Effector CD4-positive, alpha-beta T cell (primary cell): ENCODE measurements at places on chromosomes 11 and 22.
A peak's percentile ranks its signal among the peaks of the same experiment; 100 is the strongest.

DNA sequence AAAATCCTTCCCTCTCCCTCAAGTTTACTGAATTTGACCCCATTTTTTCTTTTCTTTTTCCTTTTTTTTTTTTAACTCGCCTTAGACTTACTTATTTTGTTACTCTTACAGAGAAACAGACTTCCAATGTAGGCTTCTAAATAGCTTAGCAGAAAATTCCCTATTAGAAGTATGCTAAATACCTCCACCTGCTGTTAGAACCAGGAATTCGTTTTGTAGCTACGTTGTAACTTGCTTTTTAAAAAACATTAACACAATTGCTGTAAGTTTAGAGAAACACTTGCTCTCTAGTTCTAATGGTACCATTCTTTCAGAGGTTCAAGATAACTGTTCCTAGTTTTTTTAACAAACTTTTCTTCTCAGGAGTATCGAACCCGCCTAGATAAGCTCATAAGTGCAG lies 324.2 kb downstream of the DCDC1 start:
- no peak for DNase-seq

DNA sequence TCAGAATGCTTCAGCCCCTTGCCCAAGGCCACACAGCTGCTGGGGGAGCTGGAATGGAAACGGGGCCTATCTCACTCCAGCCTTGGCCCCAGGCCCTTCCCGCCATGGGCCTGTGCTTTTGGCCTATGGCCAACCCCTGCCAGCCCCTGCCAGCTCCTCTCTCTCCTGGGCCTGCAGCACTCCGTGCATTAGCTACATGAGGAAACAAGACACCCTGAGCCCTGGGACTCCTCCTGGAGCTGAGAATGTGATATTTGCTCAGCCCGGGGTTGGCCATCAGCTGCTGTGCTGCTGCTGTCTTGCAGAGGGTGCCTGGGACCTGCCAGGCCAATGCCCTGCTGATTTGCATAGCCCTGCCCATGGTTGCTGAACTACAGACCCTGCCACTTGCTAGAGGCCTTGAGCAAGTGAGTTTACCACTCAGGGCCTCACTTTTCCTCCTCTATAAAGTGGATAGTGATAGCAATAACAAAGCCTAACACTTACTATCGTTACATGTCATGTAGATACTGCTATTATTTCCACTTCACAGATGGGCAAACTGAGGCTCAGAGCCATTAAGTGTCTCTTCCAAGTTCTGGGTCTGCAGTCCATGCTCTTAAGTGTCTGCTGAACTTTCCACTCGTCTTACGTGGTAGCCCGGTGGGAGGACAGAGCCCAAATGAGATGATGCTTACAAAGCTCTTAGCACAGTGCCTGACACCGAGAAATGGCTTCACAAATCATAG lies 99.6 kb downstream of the KIAA1671 start:
- DNase-seq = no peak

DNA sequence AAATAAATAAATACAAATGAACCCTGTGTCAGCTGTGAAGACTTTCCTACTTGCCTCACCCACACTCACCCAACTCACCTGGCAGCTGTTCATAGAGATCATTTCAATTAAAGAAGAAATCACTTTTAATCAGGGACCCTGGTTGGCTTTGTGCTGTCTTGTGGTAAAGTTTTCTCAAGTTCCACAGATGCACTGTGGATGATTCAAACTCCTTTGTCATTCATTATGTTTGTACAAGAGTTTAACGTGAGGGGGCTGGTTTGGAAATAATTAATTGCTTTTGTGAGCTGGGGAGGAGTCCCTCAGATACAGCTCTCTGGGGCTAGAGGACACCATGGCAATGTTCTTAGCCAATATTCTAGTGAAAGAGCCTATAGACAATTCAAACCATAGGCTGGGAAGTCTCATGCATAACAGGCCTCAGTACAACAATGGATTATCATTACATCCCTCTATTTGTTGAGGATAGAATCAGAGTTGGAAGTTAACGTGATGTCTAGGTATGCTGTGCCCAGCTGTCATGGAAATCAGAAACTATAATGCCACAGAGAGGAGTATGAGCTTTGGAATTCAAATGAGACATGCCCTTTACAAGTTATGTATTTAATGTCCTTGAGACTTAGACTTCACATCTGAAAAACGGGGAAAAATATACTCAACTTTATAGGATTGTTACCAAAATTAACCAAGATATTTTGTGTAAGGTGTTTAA lies 698.5 kb downstream of the KCNA4 start:
- no peak for DNase-seq

DNA sequence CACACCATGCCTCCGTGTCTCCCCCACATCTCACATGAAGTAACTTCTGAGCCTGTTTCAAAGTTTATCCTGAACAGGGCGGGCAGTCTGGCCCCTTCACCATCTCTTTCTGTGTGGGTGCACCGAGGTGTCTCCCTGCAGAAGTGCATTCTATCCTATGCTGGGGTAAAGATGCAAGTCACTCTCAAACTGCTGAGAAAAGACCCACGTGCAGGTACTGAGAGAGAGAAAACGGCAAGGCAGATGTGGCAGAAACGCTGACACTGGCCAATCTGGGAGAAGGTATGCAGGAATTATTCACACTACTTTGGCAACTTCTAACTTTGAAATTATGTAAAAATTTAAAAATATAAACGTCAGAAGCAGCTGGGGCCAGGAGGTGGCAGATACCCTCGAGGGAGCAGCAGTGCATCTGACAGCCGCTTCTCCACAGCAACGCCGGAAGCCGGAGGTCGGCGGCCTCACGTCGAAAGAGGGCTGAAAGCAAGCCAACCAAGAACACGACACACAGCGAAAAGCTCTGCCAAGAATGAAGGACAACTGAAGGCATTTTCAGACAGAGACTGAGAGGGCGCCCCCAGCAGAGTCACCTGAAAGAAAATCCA lies 34.2 kb upstream of the MOB2 start:
- DNase-seq = no peak

DNA sequence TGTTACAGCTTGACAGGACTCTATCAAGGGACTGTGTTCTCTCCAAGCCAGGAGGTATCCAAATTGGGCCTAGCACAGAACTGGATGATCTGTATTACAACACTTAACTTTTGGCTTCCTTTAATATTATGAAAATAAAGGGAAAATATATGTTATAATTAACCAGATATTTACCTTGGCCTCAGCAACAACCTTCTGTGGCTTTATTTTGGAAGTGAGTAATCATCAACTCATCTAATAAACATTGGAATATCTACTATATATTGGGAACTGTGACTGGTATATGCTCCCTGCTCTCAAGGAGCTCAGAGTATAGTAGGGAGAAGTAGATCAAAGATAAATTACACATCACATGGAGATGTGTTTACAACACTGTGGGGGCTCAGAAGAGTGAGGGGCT lies 352.2 kb downstream of the METTL15 start:
- no peak for DNase-seq

DNA sequence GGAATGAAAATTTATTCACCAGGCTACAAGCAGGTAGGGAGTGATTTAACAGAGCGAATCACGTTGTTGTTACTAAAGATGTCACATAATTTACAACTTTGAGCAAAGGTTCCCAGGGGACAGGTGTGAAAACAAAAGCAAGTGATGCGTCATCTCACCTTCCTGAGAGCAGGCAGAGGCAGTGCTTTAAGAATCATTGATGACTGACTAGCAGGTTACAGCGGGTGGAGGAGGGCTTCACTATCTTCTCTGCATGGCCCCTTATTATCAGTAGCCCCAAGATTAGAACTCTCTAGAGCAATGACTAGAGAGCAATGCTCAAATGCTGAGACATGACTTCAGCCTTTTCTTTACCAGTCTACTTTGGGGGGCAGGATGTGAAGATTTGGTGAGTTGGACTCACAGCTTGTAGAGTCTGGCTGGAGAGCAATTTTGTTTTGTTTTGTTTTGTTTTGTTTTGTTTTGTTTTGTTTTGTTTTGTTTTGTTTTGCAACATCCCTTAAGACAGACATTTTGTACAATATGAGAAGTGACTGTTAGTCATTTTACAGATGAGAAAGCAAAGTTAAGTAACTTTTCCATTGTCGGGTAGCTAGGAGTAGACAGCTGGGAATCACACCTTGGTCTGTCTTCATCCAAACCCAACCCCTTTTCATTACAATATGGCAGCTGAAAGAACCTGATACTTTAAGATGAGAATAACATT lies 84.8 kb downstream of the SLC1A2 start:
- no peak for DNase-seq

- DNase-seq = no peak
Observed at GRCh38 chr11:62922653-62923431, 1.7 kb upstream of the CHRM1 start.

GRCh38 chr11:78938971-78939370 lies 364.3 kb upstream of the NARS2 start:
- no peak for DNase-seq

GRCh38 chr11:28799316-28799715 lies 691.1 kb downstream of the METTL15 start:
- no peak for DNase-seq

DNA sequence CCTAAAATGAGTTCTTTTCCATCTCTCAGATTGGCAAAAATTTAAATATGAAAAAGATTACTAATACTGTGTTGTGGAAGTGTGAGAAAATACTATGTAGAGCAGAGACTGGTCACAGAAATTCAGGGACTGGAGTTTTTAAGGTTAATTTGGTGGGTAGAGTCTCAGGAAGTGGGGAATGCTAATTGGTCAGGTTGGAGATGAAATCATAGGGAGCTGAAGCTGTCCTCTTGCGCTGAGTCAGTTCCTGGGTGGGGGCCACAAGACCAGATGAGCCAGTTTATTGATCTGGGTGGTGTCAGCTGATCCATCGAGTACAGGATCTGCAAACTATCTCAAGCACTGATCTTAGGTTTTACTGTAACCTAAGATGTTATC lies 29.4 kb upstream of the TMEM86A start:
- no peak for DNase-seq

DNA sequence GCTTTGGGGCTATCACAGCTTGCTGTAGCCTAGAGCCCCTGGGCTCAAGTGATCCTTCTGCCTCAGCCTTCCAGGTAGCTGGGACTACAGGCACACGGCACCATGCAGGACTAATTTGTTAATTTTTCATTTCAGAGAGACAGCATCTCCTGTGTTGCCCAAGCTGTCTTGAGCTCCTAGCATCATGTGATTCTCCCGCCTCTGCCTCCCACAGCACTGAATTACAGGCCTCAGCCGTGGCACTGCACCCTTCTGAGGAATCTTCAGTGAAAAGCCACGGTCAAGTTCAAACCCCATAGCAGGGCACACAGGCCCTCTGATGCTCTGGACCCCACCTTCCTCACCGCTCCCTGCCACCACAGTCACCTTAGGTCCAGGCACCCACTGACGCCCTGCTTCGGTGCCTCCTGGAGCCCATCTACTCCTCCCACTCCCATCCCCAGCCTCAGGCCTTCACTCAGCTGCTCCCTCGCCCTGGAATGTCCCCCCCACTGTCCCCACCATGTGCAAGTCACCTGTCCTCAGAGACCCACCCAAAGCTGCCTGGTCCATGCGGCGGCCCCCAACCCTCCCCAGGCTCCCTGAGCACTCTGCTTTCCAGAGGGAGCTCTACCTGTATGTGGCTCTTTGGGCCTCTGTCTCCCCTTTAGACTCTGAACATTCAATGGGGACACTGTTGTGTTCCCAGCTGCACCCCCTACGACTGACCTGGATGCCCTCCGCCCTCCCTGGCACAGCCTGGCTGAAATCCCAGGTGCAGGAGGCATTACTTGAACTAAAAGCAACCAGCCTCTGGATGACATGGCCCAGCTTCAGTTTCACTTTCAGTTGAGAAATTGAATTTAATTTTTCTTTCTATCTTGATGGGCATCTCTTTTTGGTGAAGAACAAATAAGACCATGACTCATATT lies 1.6 kb downstream of the APOL2 start:
- no peak for DNase-seq

GRCh38 chr11:27720277-27720830 lies 20.1 kb upstream of the BDNF start:
- DNase-seq = no peak

DNA sequence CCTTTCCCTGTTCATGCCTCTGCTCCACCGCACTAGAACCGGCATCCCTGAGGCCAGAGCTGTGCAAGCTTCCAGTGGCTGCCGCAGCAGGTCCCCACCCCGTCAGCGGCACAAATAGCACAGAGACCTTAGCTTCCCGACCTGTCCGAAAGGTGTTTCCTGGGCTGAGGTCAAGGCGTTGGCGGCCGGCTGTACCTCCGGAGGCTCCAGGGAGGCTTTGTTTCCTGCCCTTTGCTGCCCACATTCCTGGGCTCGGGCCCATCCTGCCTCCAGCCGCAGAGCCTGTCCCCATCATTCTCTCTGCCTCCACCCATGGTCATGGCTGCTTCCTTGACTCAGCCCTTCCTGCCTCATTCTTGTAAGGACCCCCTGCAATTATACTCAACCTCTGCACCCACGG lies 31.2 kb downstream of the ARHGAP8 start:
- DNase-seq = no peak

DNA sequence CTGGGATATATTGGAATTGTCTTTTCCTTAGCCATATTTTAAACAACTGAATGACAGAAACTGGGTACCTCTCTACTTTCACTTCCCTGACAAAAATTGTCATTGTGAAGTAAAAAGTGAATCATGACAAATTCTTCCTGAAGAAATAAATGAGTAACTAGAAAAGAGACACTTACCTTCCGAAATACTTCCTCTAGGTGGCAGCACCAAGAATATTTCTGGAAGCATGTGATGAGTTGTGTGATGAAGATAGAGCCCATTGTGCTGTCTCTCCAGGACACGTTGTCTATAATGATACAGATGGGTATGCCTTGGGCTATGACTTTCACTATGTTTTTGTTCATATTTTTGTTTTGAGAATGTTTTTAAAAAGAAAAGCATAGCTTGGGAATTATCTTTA lies 21.5 kb downstream of the CASP4 start:
- no peak for DNase-seq

DNA sequence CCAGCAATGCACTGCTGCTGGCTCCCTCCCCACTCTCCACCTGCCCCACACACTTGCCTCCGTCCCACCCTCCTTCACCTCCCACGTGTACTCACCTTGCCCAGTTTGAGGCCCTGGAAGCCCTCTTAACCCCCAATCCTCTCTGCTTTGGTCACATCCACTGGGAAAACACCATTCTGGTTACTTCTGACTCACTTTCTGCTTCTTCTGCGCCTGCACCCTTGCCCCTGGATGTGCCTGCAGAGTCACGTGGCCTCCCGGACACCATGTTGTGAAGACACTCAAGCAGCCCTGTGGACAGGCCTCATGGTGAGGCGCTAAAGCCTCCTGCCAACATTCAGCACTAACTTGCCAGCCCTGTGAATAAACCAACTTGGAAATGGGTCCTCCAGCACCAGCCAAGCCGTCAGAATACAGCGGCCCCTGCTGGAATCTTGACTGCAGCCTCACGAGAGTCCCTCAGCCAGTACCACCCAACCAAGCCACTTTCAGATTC lies 2.6 kb upstream of the NAALADL1 start:
- no peak for DNase-seq

DNA sequence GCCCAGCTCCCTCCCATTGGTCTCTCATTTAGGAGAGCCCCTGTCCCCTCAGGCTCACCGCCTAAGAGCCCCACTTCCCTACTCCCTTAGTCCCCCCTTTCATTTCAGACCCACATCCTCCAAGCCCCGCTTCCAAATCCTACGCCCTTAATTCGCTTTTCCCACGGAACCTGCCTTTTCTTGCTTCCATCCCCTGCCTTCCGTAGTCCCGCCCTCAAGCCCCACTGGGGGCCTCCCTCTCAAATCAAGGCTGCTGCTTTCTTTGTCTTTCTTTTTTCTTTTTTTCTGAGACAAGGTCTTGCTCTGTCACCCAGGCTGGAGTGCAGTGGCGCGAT lies 396 bp downstream of the CCDC157 start:
- DNase-seq = peak; percentile 22
